ENCODE measurements at places on chromosomes 4 and X.

- no peak for DNase-seq
Measured at GRCh38 chr4:78237360-78237759, 180.2 kb downstream of the FRAS1 start.

- DNase-seq: no peak
Measured at GRCh38 chr4:158236304-158237030, 26.2 kb downstream of the TMEM144 start.

DNA sequence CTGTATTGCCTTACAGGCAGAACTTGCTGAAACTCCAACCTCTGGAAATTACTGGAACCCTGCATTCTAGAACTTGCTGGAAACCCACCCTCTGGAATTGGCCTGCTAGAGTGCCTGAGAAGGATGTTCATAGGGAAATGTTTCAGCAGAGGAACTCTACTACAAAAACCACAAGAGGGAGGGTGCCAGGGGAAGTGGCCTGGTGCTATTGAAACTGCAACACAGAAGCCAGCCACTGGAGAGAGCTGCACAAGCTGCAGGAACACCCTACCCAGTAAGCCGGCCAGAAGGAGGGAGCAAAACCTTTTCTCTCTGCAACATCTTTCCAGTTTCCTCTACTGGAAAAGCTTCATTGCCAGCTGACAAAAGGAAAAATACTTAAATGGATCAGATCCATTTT is 2.5 kb upstream of the BRWD3 start:
- peak; percentile 51 for DNase-seq

GRCh38 chrX:40197071-40197470 is 99.3 kb upstream of the BCOR start:
- DNase-seq: no peak

GRCh38 chr4:128566693-128567092 is 242.8 kb upstream of the JADE1 start:
- no peak for DNase-seq

- DNase-seq: no peak
Measured at GRCh38 chrX:140525448-140525847, 20.6 kb upstream of the SOX3 start.

- DNase-seq: no peak
Measured at GRCh38 chrX:16061296-16061695, 62.1 kb upstream of the GRPR start.

DNA sequence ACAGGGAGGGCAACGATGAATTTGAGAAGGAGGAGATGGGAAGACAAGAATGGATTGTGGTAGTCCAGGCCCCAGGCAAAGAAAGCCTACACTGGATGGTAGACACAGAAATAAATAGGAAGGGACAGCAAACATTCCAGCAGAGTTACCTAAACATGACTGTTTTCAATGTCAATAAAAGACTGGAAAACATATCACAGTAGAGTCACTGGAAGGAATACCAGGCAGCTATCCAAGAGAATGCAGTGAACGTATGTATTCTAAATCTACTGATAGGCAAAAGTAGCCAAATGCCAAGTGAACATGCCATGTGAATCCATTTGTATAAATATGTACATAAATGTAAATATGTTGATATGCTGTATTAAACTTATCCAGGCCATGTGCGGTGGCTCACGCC is 183.0 kb downstream of the PALLD start:
- no peak for DNase-seq

GRCh38 chr4:10730019-10730418 is 45.5 kb upstream of the CLNK start:
- DNase-seq: peak; percentile 54

GRCh38 chrX:53255738-53256191 is 25.6 kb downstream of the IQSEC2 start:
- DNase-seq: no peak

DNA sequence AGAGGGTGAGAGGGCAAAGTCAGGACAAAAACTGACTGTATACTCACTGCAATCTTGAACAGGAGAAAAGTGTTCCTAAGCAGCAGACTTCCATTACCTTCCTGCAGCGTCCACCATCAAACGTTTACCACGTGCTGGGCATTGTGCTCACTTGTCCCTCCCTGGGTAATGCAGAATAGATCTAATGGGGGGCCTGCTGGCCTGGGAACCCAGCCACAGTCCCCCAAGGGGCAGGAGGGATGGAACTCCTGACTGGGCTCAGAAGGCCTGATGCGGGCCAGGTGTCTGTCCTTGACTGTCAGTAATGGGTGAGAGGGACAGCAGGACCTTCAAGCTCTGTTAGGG is 37.6 kb upstream of the FAM156A start:
- no peak for DNase-seq

DNA sequence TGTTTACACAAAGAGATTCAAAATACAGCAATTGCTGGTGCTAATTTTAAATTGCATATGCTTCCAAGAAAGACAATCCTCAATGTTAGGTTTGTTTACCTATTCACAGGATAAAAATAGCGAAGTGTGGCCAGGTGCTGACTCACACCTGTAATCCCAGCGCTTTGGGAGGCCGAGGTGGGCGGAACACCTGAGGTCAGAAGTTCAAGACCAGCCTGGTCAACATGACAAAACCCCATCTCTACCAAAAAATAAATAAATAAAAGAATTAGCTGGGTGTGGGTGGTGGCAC is 77.7 kb downstream of the OPHN1 start:
- no peak for DNase-seq

- no peak for DNase-seq
Measured at GRCh38 chr4:89906316-89906715, 11.7 kb downstream of the MMRN1 start.

DNA sequence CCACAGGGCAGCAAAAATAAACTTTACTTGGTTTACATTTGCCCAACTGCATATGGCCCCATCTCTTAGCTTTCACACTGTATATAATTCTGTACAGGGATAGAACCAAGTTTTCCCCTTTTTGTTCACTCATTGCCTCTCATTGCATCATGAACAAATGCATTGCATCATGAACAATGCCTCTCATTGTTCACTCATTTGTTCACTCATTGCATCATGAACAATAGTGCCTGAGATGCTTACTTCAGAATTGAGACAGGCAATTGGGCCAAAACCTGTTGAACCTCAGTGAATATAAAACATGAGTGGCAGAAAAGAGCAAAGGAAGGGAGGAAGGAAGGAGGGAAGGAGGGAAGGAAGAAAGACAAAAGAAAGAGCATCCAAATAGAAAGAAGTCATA is 98.2 kb downstream of the SOWAHB start:
- no peak for DNase-seq

DNA sequence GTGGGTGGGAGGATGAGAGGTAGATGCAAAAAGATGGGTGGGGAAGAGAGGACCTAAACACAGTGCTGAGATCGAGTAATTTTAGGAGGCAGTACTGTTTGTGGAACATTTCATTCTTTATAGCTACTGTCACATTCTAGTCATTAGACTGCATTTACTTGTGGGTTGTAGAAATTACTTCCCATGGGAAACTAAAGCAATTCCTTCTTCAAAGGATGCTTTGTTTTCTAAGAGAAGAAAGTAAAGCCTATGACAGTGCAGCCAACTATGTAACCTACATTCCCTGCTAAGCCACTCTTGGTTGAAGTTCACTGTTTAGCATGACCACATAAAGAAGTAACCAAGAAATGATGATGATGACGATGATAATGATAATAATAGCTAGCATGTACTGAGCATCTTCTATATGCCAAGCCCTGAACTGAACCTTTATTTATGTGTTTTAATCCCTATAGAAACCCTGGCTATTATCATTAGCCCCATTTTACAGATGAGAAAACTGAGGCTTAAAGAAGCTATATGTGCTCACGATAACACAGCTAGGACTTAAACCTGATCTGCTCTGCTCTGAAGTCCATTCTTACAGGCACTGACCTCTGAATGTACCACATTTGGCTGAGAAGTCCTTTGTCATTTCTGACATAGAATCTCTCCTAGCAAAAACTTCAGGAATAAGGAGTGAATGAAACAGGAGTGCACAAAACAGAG is 114.5 kb upstream of the KIT start:
- DNase-seq: no peak

GRCh38 chr4:38659346-38659745 is 4.7 kb upstream of the KLF3 start:
- no peak for DNase-seq

GRCh38 chrX:65985211-65985610 is 54.7 kb downstream of the VSIG4 start:
- DNase-seq: no peak

DNA sequence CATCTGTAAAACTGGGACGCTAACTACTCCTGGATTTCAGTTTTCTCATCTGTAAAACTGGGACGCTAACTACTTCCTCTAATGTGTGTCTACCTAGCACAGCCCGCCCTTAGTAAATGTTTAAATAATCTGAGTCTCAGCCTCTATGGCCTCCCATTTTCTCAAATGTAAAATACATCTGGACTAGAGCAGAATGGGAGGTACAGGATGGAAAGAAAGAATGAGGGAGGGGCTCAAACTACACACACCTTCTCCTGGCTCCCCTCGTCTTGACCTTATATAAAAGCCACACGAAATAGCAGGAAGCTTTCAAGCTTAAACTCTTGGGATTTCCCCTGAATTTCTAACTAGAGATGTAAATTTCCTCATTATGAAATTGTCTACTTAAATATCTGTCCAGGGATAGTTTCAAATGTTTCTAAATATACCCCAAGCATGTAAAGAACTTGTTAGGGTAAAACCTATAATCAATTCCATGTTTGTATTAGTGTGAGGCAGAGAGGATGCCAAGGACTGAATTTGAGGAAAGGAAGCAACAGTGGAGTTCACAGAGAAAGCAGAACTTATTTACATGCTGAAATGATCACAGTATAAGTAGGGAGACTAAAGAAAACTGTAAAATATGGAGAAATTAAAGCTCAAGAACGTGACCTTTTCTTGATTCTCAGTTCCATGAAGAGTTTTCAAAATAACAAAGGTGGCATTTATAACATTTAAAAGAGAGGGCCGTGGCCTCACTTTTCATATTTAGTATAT is 220.0 kb downstream of the NWD2 start:
- DNase-seq: no peak

DNA sequence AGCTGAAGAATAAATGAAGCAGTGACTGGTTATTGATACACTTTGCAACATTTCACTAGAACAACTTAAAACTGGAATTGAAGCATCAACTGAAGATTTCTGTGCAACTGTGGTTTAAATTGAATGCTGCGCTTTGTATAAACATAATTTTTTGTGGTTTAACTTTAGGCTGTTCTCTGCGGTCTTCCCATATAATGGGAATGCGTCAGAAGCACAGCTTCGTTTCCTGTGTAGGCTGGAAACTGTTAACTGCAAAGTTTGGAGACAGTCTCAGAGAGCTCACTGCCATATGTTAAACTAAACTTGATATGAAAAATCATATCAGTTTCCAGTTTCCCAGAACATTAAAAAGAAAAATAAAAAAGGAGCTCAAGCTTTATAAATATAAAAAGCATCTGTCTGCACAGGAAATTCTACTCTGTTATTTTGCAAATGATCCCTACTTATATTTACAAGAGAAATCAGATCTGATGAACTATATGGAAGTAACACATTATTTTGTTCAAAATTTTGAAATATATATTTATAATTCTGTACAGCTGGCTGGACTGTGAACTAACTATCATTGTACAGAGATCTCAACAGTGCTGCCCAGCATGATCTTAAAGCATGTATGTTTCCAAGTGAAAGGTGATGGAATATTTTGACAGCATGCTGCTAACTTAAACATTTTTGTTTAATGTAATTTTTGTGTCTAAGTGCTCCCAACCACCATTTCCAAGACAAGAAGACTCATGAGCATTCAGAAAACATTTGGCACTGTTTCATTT is 139.9 kb downstream of the NDST3 start:
- peak; percentile 5 for DNase-seq

DNA sequence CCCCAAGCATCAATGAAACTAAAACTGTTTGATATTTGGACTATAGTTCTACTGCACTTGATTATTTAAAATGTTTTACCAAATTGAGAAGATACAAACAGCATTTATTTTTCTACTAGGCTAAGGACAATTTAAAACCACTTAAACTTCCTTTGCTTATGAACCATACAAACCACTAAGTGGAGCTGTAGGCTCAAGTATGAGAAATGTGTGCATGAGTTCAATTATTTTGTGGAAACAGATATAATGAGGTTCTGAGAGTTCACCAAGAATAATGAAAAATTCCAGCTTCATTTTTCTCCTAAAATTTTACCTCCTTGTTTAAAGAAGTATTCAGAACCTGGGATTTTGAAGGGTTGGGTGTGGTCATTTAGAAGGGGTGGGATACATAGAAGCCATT is 63.1 kb downstream of the SERPINA7 start:
- peak; percentile 1 for DNase-seq

GRCh38 chr4:40314951-40315350 is 20.2 kb upstream of the CHRNA9 start:
- no peak for DNase-seq

DNA sequence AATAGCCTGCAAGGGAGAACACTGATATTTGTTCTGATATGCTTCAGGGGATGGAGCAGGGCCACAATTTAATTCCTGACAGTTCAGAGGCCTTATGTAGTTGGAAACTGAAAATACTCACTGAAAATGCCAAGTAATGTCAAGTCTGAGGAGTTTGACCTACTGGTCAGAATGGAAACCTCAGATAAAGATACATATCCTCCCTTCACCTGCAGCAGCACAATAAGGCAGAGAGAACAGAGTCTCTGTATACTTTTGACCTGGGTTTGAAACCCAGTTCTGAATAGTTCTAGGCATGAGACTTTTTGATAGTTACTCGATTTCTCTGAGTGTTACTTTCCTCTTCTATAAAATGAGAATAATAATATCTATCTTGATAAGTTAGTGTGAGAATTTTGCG is 65.8 kb upstream of the TRPC5 start:
- no peak for DNase-seq

GRCh38 chrX:53244610-53245009 is 19.6 kb upstream of the KDM5C start:
- no peak for DNase-seq

GRCh38 chr4:161937596-161937995 is 226.2 kb downstream of the FSTL5 start:
- DNase-seq: no peak

GRCh38 chrX:31036895-31037294 is 34.9 kb downstream of the FTHL17 start:
- DNase-seq: peak; percentile 53

GRCh38 chr4:95522682-95523530 is 25.9 kb downstream of the UNC5C start:
- no peak for DNase-seq

- DNase-seq: no peak
Measured at GRCh38 chrX:12282991-12283390, 144.7 kb downstream of the FRMPD4 start.

DNA sequence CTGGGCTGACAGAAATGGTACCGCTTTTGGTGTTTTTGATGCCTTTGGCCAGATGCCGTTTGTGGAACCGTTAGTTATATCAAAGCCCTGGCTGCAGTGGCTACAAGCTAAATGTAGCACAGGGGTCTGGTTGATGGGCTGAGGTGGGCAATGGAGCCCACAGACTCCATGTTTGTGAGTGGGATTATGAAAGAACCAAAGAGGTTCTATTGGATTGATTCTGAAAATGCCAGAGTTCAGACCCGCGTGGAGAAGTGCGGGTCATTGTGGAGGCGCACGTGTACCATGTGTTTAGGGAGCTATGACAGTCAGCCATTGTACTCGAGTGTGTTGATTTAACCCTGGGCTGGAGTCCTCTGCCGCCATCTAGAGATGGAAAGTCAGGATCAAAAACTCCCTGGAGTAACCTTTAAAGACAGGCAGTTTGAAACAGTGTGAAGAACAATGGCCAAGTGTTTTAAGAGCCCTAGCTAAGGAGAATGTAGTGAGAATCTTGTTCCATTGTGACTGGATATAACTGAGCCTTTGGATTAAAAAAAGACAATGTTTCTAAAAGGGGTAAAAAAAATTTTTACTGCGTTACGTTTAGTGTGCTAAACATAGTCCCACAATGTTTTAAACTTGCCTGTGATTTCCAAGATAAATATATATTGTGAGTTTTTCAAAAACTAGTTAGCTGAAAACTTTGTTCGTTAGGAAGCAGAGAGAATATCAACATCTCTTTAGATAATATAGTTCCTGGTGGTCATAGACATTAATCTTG is 12.7 kb downstream of the ART3 start:
- peak; percentile 54 for DNase-seq

All from activated CD4-positive, alpha-beta T cell treated with anti-CD3 and anti-CD28 coated beads, Interleukin-10, Interleukin-2, amounts not matched to agents 100 ng/mL and 50 ng/mL, durations not matched to agents 16 hours and 8 hours (primary cell).